Prostate gland (tissue), 2 donors: ENCODE measurements at places on chromosomes 2 and 18. TPM values are rescaled to one million over a fixed set of nuclear protein-coding genes. Genes with fewer than 3 reads are reported as not detected.

Gene METTL5
- total RNA-seq, result 43.9 TPM

DNA sequence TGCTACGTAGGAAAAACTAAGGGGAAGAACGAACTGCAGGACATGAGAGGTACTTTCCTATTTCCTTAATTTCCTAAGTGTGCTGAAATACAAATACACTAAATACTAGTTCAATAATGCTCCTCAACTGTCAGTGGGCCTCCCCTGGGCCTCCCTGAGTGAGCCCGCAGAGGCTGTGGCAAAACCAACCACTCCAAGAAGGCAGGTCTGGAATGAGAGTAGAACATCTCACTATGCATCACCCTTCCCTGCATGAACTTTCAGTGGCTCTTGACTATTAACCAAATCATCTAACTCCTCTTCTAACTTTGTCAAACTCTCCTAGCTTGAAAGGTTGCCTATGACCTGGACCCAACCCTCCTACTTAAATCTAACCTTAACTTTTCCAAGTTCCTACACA is 84.6 kb downstream of the THADA start:
- DNase-seq, result no peak

GRCh38 chr2:129905664-129906081 is 73.8 kb upstream of the RAB6C start:
- no peak for DNase-seq

GRCh38 chr2:650343-651310 is 26.6 kb downstream of the TMEM18 start:
- DNase-seq, result no peak

Gene STARD6
- not detected for total RNA-seq

Gene SP140
- total RNA-seq, result not detected

Gene DTNB
- total RNA-seq, result 61.9 TPM

Gene CHRND
- 1.4 TPM for total RNA-seq

- no peak for DNase-seq
Observed at GRCh38 chr2:237943395-237944094, 23.3 kb upstream of the UBE2F start.

DNA sequence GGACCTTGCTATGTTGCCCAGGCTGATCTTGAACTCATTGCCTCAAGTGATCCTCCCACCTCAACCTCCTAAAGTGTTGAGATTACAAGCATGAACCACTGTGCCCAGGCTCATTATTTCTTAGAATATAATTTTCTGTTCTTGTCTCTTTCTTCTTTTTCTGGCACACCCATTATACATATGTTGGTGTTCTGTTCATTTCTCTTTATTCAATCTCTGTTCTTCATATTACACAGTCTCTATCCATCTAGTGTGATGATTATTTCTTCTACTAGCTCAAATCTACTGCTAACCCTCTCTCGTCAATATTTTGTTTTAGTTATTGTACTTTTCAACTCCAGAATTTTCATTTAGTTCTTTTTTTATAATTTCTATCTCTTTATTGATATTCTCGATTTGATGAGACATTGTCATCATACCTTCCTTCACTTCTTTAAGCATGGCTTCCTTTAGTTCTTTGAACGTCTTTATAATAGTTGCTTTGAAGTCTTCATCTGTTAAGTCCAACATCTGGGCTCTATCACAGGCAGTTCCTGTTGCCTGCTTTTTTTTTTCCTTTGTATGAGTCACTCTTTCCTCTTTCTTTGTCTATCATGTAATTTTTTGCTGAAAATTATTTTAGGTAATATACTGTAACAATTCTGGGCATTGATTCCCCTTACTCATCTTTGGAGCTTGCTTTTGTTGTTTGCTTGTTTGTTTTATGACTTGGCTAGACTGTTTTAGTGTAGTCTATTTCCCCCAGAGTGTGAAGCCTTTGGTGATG is 196.4 kb upstream of the NABP1 start:
- no peak for DNase-seq

Gene ATP6V1B1
- total RNA-seq, result not detected

Gene DSG3
- total RNA-seq, result 1.3 TPM

GRCh38 chr2:71882236-71882946 is 265.3 kb downstream of the CYP26B1 start:
- DNase-seq, result no peak

DNA sequence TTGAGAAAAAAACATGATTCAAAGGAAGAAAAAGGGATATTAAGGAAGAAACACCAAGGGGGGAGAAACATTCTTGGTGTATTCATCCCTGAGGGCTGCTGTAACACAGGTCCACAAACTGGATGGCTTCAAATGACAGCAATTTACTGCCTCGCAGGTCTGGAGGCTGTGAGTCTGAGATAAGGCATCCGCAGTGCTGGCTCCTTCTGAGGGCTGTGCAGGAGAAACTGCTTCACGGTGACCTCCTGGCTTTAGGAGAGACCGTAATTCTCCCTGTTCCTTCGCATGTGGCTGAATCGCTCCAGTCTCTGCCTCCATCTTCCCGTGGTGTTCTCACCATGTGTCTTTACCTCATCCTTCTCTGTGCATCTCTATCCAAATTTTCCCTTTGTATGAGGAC is 490.7 kb downstream of the EIPR1 start:
- DNase-seq, result no peak

- DNase-seq, result no peak
Observed at GRCh38 chr18:77135339-77136075, 2.9 kb upstream of the MBP start.

- no peak for DNase-seq
Observed at GRCh38 chr2:15892151-15892880, 48.0 kb upstream of the MYCN start.

DNA sequence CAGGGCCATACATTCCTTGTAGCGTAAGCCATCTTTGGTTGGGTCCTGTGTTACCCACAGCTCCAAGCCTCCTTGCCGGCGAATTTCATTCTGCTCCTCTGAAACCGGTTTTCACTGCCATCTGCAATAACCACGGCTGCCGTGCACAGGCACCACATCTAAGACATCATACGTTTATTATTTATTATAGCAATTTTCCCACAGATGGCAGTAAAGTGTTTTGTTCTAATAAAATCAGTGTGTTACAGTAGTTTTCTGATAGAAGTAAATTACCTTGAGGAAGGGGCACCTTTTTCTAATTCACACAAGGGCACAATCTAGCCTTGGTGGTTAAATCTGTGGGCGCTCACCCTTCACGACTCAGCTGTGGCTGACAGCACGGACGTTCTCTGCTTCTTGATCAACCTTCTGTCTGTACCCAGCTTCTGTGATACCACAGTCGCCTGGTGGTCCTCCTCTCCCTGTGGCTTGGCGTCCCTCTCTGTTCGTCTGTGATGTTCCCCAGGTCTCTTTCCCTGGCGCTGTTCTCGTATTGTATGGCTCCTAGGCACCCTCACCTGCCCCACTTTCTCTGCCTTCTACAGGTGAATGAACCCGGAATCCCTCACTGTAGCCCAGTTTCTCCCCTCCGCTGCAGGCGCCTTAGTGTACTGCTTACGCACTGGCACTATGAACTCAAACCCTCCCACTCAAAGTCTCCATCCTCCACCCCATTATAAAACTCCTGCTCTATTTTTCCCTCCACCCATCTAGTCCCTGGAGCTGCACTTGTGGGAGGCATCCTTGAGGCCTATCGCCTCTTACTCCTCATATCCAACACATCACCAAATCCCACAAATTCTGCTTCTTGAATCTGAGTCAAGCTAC is 236.8 kb downstream of the DYSF start:
- DNase-seq, result no peak
